ENCODE measurements at places on chromosomes 5 and 9.

DNA sequence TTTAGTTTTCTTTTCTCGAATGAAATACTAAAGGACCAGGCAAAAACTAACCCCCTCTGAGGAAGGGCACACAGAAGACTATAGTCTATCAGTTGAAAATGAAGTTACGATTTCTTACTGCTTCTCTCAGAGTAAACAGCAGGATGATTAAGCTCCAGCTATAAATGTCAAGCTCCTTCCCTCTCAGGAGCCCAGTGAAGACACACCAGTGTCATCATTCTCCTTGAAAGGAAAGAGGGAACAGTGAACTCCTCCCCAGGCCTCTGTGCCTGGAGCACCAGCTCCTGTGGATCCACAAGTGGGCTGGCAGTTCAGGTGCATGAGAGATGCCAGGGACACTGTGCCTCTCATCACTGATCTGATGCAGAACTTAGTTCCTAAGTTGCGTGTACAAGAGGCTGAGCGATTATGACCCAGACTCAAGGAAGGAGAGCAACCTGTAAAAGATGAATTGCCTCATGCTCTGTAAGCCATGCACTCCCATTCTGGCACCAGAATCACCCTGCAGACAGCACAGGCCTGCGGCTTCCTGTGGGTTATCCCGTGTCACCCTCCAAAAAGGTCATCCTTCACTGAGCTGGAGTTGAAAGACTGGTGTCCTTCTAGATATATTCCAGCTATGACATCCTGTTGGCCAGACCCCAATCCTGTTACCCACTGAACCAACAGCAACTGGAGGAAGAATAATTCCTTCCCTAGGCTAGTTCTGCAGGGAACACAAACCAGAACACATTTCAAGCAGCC lies 394.0 kb downstream of the SEMA5A start:
- no peak for DNase-seq

DNA sequence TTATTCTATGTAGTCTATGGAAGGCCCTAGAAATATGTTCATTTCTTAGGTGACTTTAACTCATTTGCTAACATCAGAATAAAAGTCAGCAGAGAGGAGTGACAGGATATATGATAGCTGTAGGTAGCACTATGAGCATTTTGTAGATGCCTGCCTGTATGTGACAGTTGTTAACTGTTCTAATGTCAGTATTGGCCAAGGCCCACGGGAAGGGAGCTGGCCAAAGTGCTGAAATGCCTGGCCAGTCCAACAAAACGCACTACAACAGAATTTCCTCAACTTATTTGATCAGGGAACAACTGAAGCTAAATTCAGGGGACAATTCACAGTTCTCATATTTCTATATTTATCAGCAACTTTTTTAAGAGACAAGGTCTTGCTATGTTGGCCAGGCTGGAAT lies 20.8 kb downstream of the SV2C start:
- DNase-seq: no peak

- DNase-seq: no peak
These were observed 94.9 kb upstream of the PLPPR1 start for GRCh38 chr9:100933656-100934055.

DNA sequence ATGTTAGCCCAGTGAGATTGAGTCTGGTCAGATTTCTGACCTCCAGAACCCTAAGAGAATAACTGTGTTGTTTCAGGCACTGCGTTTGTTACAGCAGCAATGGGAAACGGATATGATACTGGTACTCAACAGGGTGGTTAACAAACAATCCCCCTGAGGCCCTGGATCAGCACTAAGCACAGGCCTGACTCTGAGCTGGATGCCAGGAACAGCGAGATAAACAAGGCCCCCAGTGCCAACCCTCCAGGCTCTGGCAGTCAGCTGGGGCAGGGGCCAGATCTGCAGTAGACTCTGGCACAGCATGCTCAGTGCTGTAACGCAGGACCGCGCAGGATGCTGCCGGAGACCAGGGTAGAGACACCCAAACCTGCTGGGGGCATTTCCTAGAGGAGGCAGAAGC lies 22.1 kb downstream of the CPLX2 start:
- DNase-seq: no peak

- DNase-seq: no peak
These were observed 21.1 kb upstream of the GOLPH3 start for GRCh38 chr5:32195265-32195664.

- DNase-seq: no peak
These were observed 165.7 kb downstream of the MPDZ start for GRCh38 chr9:13113751-13114150.

DNA sequence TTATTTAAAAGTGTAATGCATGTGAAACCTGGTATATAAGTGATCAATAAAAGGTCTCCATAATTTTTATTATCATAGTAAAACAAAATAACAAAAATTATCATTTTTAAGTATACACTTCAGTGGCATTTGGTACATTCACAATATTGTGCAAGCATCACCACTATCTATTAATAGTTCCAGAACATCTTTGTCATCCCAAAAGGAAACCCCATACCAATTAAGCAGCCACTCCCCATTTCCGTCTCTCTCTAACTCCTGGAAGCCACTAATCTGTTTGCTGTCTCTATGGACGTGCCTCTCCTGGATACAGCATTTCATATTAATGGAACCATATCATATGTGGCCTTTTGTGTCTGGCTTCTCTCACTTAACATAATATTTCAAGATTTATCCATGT lies 7.6 kb downstream of the OLFML2A start:
- DNase-seq: no peak

DNA sequence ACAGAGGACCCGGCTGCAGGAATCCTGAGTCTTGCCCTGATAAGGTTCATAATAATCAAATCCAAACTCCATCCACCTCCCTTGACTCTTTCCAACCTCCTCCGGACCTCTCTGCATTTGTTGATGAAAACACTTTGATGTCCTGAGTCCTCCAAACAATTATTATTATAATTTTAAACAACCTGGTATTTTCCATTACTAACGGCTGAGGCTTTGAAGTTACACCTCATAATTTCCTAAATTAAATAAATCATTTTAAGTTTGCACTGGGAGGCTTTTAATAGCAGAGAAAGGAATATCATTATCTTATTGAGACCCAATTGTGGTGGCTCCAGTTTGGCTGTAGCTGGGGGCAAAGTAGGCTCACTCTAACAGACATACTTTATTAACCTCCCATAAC lies 9.5 kb downstream of the MSX2 start:
- DNase-seq: no peak

DNA sequence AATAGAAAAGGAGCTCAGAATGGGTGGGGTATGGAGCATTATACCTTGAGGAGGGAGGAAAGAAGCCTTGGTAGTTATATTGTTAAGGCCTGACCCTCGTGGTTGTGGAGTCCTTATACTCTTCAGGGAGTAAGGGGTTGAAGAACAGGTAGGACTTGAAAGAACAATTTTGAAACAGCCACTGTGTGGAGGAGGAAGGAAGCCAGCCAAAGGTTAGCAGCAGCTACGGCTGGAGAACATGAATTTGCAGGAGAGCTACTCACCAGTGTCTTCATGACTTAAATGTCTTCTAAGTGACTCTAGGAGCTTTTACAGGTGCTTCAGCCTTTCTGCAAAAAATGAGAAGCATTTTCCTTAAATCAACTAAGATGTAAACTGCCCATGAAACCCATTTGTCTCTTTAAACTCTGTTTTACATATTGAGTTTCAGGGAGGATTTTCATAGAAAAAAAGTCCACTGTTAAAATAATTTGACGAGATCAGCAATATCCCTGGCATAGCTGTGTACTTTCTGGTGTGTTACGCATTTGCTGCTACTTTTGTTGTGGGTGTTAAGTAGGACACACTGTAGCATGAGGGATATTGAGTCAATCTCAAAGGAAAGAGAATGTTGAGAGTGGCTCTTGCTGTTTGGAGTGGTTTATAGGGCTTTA lies 110.6 kb upstream of the ELL2 start:
- no peak for DNase-seq

- DNase-seq: no peak
These were observed 4.5 kb downstream of the LRRTM2 start for GRCh38 chr5:138870611-138871010.

DNA sequence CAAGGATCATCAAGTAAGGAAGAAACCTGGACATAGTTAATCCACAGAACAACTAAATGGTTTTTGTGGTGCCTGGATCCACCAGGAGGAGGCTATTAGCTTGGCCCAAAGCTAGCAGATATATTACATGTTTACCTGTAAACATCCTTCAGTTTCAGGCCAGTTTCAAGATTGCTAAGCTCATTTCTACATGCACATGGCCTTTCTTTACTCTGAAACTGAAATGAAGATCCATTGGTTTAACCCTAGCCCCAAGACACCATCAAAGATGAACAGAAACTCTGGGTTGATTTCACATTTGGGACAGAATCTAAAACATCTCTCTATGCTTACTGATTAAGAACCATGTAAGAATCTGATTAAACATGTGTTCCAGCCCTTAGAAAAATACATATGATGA lies 611.8 kb downstream of the TLE1 start:
- no peak for DNase-seq

- DNase-seq: no peak
These were observed 68.9 kb upstream of the SELENOP start for GRCh38 chr5:42880496-42881150.

GRCh38 chr9:101398930-101399642 lies 435 bp downstream of the ZNF189 start:
- no peak for DNase-seq

DNA sequence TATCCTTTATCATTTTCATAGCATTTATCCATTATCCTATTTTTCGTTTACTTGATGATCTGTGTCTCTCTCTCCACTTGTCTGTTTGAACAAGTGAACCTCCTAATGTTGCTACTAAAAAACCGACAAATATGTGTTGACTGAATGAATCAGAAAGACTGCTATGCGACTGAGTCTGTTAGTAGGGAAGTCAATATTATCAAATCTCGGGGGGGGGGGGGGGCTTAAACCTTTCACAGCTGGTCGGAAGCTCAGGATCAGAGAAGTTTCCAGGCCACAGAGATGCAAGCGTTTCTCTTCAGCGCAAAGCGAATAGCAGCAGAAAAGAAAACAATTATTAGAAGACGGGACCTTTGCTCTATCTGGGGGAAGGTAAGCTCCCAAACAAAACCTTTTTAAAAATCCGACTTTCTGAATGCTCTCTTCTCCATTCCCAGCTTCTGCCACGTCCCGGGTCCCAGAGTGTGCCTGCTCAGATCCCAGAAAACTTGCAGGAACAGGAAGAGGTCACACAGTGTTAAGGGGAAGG lies 412 bp downstream of the RIOK2 start:
- peak; percentile 25 for DNase-seq

GRCh38 chr9:120351106-120351505 lies 228.9 kb downstream of the CDK5RAP2 start:
- DNase-seq: no peak

DNA sequence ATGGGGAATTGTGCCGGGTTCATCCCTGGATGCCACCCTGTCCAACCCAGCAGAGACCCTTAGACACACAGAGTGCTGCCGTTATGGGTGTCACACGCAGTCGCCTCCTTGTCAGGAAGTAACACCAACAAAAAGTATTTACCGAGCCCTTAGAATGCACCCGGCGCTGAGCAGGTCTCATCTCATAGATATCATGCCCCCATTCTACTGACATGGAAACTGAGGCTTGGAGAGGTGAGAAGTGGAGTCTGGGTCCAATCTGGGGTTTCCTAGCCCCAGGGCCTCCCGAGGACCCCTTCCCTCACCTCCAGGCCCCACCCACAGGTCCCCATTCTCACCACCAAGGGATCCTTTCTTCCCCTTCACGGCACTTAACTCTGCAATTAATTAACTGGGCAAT lies 36.8 kb upstream of the BARHL1 start:
- no peak for DNase-seq

- DNase-seq: peak; percentile 8
These were observed 25.8 kb upstream of the HMCN2 start for GRCh38 chr9:130239741-130240241.

- DNase-seq: no peak
These were observed 1.5 kb upstream of the RALGDS start for GRCh38 chr9:133122605-133122934.

Data from CD4-positive, alpha-beta T cell treated with Interleukin-10 for 1 hour (primary cell).